ENCODE measurements at places on chromosomes 12 and 14.

DNA sequence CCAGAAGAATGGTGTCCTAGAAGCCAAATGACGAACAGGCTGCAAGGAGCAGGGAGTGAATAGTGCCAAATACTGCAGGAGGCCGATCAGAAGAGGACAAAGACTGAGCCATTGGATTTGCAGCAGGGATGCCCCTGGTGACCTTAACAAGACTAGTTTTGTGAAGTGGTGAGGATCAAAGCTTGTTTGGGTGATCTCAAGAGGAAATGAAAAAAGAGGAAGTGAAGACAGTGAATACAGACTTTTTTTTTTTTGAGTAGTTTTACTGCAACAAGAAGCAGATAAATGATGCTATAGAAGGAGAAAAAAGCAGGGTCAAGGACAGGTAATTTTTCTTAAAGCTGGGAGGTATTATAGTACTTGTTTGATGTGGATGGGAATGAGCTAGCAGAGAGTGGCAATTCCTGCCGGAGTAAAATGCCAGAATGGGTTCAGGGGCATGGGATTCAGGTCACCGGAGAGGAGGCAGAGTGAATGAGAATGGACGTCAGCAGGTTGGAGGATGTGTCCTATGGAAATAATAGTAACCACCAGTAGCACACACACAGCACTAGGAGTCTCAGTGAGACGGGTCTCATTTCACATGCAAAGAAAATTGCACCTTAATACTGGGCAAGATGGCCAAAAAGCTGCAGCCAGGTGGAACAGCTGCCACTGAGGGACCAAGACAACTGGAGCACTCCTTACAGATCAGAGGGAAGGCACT, 345.8 kb upstream of the CCDC196 start:
- DNase-seq: no peak

DNA sequence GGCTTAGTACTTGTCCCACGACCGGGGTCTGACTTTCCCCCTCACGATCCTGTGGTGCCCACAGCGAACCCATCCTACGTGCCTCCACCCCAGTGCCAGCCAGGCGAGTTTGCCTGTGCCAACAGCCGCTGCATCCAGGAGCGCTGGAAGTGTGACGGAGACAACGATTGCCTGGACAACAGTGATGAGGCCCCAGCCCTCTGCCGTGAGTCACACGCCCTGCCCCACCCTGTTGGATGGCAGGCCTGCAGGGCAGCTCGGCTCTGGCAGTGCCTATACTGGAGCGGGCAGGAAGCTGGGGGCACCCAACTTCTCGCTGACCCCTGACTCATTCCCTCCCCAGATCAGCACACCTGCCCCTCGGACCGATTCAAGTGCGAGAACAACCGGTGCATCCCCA, 18.3 kb upstream of the LRP1-AS start:
- DNase-seq: no peak

DNA sequence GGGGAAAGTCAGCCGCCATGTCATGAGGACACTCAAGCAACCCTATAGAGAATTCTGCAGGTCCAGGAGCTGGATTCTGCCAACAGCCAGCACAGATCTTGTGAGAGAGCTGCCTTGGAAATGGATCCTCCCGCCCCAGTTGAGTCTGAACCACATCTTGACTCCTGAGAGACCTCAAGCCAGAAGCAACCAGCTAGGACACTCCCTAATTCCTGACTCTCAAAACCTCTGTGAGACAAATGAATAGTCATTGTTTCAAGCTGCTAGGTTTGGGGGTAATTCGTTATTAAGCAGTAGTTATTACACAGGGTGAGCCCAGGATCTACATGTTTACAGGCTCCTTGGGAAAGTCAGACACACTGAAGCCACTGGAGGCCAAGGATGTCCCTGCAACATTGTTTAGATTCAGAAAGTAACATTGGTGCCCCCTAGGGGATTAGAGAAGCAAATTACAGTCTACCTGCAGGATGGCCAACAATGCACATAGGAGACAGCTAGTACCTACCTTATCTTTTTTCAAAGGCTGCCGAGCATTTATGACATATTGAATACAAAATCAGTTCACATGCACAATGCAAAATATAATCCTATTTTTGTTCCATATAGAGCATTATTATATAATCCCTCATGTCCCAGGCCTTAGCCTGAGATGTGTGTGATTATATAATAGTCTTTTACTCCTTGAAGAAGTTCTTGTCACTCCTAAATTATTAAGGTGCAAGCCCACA, 57.9 kb upstream of the FICD start:
- peak; percentile 47 for DNase-seq

GRCh38 chr12:129662234-129662633, 241.6 kb downstream of the TMEM132D start:
- DNase-seq: no peak

GRCh38 chr12:13404111-13404628, 207.6 kb downstream of the EMP1 start:
- no peak for DNase-seq

GRCh38 chr12:119211884-119212283, 33.2 kb downstream of the HSPB8 start:
- no peak for DNase-seq

- DNase-seq: no peak
Observed at GRCh38 chr14:74018174-74018585, 908 bp downstream of the ENTPD5 start.

DNA sequence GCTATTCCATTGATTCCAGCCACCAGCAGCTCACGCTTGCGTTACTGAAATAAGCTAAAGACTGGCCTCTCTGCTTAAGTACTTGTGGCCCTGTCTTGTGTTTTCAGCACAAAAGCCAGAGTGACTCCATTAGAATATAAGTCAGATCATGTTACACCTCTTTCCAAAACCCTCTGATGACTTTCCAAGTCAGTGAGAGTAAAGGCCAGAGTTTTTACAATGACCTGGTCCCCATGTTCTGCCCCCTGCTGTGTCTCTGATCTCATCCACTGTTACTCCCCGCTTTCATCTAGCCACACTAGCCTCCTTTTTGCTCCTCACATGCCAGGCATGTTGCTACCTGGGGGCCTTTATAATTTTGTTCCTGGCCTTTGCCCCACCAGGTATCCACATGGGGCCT, 6.9 kb upstream of the CKAP4 start:
- peak; percentile 61 for DNase-seq

DNA sequence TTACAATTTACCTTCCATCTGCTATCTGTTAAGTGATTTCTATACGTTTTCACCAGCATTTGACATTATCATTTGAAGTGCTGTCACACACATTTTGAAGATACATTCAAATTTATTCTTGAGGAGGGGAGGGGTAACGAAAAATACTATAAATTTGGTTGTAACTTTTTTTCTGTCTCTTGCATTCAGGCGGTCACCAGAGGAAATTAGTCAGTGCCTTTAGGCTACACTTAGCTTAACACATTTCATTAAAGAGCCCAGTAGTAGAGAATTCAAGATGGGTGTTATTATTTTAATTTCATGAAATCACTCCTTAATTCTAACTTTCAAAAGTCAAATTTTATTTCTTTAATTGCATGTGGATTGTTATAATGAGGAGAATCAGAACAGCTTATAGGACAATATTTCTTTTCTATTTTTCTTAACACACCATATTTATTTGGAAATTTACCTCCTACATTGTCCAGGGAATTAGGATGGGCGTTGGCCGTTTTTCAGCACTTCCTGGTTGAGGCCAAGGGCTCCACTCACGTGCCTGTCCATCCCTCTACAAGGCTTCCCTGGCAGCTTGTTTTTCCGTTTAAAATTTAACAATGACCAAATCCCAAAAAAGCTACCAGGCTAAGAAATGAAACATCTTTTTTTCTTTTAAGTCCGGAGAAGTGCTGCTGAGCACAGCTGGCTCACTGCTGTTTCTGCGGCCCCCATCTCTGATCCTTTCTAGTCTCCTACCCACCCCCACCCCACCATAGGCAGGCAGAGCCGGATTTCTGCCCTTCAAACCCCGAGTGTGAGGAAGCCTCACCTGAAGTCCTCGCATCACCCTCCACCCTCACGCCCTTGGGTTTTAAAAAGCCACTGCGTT, 1.1 kb upstream of the FAR2 start:
- no peak for DNase-seq

- peak; percentile 72 for DNase-seq
Observed at GRCh38 chr12:109458771-109459208, 18.3 kb downstream of the KCTD10 start.

DNA sequence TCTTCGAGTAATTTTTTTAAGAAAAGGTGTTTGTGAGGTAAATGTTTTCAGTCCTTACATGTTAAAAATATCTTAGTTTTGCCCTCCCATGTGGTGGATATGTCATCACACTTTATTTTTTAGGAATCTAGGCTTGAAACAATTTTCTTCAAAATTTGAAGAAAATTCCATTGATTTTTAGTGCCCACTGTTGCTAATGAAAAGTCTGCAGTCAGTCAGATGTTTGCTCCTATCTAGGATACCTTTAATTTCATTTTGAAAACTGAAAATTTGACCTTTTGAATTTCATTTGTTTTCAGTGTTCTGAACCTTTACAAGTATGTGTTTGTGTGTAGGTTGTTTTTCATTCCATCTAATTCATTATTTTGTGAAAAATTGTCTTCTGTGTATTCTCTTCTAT, 105.4 kb downstream of the LRRK2 start:
- DNase-seq: no peak

- no peak for DNase-seq
Observed at GRCh38 chr12:95169368-95169767, 47.9 kb downstream of the FGD6 start.

DNA sequence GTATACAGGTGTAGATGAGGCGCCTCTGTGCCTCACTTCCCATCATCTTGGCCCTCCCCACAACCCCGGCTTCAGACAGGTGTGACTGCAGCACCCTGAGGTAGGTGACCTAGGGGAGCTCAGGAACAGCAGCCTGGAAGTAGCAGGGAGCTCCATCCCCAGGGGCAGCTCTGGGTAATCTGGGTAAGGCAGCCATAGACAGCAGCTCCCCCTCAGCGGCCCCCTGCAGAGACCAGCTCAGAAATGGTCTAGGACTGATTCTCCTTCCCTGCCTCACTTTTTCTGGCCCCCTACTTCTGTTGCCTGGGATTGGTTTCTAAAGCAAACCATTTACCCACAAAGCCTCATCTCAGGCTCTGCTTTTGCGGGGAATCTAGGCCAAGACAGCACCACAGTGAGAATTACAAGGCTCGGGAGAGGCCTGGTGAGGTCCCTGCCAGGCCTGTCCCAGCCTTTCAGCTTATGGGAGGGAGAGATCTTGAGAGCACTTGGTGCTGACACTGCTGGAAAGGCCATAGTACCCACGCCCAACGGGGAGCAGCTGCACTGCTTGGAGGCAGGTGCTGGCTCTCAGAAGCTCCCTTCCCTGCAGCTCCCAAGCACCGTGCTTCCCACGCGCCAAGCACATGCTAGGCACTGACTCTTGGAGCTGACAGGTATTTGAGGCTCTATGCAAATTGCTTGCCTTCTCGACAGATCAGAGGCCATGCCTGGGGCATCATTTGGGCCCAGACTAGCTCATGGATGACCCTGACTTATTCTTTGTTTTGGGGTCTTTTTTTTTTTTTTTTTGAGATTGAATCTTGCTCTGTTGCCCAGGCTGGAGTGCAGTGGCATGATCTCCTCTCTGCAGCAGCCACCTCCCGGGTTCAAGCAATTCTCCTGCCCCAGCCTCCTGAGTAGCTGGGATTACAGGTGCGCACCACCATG, 45.1 kb upstream of the TRAF3 start:
- no peak for DNase-seq

GRCh38 chr12:13097491-13098011, 5.9 kb downstream of the GSG1 start:
- DNase-seq: no peak

DNA sequence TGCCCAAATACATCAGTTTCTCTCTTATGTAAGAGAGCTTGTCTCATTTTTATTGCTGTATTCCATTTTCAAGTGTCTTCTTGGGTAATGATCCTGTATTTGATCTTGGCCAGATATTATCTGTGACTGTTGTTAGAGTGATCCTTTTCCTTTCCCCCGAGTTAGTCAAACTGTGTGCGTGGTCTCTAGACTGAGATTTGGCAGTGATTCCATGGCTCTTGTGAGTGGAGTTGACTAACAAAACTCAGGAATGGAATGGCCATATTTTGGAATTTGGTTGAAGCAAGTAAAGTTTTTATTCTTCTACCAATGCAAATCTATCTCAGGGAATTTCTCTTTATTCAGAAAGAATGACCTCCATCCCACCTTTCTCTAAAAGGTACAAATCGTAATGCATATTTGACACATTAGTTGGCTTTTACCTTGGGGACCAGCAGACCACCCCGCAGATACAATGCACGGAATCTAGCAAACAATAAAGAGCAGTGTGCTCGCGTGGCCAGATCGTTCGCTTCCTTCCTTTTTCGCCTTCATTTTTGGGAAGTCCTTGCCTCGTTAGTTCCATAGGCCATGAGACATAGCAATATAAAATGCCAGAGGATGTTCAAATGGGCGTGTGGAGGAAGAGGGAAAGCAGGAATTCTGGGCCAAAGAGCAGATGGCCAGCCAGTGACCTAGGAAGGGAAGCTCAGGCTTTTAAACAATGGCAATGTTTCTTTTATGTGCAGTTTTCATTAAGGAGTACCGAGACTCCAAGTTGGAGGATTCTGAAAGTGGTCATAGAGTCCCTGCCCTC, 24.4 kb downstream of the ETV6 start:
- no peak for DNase-seq

DNA sequence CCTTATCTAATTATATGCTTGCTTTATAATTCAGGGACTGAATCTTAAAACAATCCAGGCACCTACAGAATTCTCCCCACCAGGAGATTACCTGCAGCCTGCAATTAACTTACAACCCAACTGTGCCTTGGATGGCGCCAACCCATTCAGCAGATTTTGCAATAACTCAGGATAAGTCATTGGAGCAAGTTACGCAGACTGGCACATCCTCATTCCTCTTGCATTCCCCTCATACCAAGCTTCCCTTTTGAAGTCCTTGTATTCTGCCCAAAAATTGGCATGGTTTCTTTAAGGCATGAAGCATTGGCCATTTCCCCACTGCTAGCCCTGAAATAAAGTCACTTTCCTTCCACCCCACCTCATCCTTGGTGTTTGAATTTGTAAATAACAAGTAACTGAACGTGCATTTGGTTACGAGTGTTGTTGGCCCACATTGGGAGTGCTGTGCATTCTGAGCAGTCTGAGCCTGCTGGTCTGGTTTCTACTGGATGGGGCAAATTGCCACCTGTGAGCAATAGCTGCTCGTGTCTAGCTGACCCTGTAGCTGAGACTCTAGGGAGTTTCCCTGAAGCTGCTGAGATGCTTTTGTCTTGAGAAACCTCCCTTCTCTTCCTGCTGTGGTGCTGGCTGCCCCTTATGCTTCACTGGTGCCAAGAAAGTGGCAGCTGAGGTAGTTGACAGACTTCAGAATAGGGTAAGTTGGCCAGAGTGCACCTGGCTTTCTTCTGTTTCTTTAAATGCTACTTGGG, 99.2 kb upstream of the SCAF11 start:
- no peak for DNase-seq

- no peak for DNase-seq
Observed at GRCh38 chr12:130459916-130460315, 122.2 kb downstream of the PIWIL1 start.

GRCh38 chr14:92507174-92507768, 6.3 kb upstream of the RIN3 start:
- DNase-seq: no peak

DNA sequence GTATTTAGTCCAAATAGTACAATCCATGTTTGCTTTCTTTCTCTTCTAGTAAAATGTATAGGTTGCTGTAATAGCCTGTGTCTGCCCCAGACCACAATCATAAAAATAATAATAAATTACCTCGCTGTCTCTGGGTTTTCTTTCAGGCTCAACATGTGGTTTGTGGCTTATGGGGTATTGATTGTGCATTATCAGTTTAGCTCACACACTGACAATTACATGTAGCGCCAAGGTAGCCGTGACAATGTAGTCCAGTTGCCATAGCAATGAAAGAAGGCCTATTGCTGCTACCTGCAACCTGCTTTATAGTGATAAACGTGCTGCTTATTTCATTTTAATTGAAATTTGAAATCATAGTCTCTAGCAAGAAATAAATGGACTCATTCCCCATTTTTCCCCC, 1009.8 kb downstream of the NRXN3 start:
- DNase-seq: no peak
